HCT116 (cell line): ENCODE measurements at places on chromosomes 3 and 15. TPM values are rescaled to one million over a fixed set of nuclear protein-coding genes. Genes with fewer than 3 reads are reported as not detected.
A peak's percentile ranks its signal among the peaks of the same experiment; 100 is the strongest.

- no peak for DNase-seq
These were observed 318.9 kb downstream of the RORA start for GRCh38 chr15:60910202-60910601.

DNA sequence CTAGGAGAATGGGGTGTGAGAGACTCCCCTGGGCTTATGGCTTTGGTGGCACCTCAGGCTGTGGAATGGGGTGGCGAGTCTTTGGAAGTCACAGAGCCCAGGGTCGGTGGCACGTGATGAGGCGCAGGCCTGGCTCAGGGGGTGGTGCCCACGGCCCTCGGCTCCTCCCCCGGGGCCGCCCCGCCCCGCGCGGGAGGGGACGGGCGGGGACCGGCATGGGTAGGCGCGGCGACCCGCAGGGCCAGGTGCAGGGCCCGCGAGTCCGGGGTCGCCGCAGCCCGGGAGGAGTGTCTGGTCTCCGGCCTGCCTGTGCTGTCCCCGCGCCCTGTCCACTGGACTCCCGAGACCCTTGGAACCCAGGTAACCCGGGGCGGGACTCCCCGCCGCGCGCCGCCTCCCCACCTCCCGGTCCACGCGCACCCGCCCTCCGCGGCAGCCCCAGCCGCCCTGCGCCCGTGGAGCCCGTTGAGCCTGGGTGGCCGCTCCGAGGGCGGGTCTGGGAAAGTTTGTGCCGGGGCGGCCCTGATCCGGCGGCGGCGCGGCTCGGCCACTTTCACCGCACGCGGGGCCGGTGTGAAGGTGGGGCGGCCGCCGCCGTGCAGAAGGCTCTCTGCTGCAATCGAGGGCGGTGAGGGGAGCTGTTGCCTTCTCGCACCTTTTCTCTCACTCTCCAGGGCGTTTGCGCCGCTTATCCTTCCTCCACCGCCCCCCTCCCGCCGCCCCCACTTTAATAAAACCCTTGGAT lies at the start of gene PAQR5:
Gene PAQR5 (plus strand): TSS at position 216 of the 745 bp plus-strand sequence. CDS start 61,169 bp downstream, outside the sequence.
- no peak for DNase-seq

- no peak for DNase-seq
These were observed 1.1 kb downstream of the FBN1 start for GRCh38 chr15:48644467-48644826.

NANOGP8 gene
- not detected for total RNA-seq

DNA sequence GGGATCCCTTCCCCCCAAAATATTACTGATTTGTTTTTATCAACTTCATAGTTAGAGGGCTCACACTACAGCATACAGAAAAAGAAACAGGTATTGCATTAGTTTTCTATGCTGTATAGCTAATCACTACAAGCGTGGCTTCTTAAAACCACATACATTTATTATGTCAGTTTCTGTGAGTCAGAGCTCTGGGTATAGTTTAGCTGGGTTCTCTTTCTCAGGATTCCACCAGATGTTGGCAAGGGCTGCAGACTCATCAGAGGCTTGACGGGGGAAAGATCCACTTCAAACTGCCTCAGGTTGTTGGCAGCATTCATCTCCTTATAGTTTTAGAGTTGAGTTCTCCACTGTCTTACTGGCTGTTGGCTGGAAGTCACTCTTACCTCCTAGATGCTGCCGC lies 328.0 kb downstream of the NLGN1 start:
- DNase-seq, result no peak

GRCh38 chr3:16264174-16264707 lies 502 bp downstream of the DPH3 start:
- no peak for DNase-seq

DNA sequence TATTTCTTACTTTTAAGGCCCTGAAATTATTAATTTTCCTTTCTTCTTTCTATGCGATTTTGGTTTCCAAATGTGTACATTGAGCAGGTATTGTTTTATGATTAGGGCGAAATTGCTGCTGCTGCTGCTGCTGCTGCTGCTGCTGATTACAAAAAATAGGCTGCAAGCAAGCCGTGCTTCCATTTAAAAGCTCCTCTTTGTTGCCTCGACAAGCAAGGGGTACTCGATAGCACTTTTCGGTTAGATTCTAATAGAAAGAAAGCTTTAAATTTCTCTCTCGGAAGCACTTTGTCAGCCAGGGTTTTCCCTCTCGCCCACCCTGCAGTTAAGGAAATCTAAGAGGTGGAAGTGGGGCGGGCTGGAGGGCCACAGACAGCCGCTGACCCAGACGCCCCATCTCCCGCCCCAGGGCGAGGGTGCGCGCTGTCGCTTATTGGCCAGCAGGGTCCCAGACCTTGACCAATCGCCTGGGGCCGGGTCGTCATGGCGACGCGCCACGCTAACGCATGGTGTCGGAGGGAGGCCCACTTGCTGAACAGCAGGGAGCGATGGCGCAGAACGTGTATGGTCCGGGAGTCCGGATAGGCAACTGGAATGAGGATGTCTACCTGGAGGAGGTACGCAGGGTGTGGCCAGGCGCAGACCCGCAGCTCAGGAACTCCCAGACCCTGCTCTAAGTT lies at the start of gene CFAP161:
Gene CFAP161 (plus strand): TSS at position 489 of the 680 bp plus-strand sequence. CDS start 60 bp downstream, at position 549.
- DNase-seq, result peak; percentile 42

- no peak for DNase-seq
These were observed 126.6 kb upstream of the ZBED2 start for GRCh38 chr3:111721747-111722146.

AGBL1 gene
- total RNA-seq, result not detected

GRAMD2A gene
- 8.0 TPM for total RNA-seq

- DNase-seq, result peak; percentile 7
These were observed 10.0 kb upstream of the INO80 start for GRCh38 chr15:41125931-41126642.

- no peak for DNase-seq
These were observed 68.9 kb downstream of the IQSEC1 start for GRCh38 chr3:13004376-13004775.

DUOXA1 gene
- total RNA-seq, result 2.3 TPM

GRCh38 chr3:40695848-40696247 lies 171.1 kb downstream of the ZNF621 start:
- no peak for DNase-seq

DNA sequence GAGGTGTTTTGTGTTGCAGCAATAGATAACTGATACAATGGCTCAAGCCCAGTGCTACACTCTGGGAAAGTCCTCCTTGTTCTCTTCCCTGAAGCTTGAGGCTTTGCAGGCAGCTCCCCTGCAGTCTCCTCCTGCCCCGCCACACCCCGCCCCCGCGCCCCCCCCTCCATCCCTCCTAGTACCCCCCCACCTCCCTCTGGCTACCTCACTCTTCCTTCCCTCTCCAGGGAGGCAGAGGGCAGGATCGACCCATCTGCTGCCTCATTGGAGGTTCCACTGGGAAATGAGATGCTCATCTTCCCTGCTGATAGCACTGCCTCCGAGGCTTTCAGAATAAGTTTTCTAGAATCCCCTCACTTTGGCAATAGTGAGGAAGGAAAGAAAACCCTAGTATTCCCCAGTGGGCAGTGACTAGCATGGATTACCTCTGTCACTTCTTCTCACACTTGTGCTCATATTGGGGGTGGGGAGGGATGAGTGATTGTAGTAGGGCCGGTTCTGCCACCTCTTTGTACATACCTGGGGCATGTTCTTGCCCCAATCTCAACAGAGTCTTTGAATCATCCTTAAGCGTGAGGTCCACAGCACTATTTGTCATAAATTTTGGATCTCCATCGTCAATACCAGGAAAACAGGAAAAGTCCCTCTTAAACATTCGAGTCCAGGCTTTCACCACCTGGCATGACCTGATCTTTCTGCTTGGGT lies 16.3 kb upstream of the RAB7A start:
- DNase-seq, result no peak

RPSA gene
- total RNA-seq, result 2,486 TPM

GRCh38 chr3:189316296-189317019 lies 144.7 kb downstream of the TPRG1 start:
- no peak for DNase-seq

TTC23 gene
- 10.2 TPM for total RNA-seq

DNA sequence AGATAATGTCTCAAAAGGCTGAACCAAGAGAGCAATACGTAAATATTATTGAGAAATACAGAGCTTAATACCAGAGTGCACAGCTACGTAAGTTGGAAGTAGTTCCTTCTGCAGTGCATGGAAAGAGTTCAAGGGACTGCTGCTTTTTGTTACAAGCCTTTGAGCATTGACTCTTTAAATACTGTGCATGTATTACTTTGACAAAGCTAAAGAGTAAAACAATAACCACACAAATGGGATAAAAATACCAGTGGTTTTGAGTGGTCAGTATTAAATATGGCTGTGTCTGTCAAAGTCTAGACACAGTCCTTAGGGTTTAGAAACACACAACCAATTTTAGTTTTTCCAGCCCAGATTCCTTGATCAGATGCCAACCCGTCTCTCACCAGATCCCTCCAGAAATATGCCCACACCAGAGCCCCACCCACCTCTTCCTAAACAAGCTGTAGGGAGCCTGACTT lies 62.1 kb downstream of the SSR3 start:
- DNase-seq, result no peak

DNA sequence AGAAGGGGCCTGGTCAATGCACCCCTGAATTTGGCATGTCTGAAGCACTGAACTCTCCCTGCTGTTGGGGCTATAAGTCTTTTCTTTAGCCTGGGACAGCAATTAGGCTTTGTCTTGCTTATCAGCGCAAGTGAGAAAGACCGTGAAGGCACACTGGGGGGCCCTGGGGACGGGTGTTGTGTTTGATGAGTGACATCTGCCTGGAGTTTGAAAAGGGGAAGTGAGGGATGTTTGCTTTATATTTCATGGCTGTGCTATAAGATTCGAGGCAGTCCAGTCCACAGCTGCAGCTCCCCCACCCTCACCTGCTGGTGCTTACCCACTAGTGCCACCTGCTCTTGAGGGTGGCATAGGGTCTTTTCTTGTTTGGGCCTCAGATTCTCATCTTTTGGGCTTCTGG lies 44.8 kb downstream of the CEMIP start:
- DNase-seq, result no peak

PATL2 gene
- 1.2 TPM for total RNA-seq

GRCh38 chr3:30098653-30099455 lies 507.5 kb upstream of the TGFBR2 start:
- peak; percentile 19 for DNase-seq

- DNase-seq, result peak; percentile 51
These were observed 11.8 kb downstream of the ANAPC13 start for GRCh38 chr3:134473868-134474546.

CCR4 gene
- total RNA-seq, result not detected

- DNase-seq, result no peak
These were observed 380.4 kb upstream of the PROK2 start for GRCh38 chr3:72165317-72165716.

GRCh38 chr3:187017511-187018230 lies 87.3 kb downstream of the ST6GAL1 start:
- no peak for DNase-seq

DNA sequence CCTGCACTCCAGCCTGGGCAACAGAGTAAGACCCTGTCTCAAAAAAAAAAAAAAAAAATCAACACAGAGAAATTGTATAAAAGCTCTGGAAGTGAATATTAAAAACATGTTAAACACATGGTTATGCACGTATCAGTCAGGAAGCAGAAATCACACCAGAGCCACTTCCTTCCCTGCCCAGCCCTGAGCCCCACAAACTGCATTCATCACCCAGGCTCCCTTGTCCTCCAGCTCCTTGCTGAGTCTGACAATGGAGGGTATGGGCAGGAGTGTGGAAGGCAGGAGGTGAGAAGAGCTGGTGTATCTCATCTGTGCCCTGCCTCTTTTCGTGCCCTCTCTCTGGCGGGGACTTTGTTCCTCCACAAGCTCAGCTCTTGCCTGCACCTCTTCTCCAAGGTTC lies 12.1 kb upstream of the LOXL1 start:
- DNase-seq, result no peak

CACNA1D gene
- 1.1 TPM for total RNA-seq

GRCh38 chr3:144358191-144358590 lies 386.6 kb downstream of the DIPK2A start:
- DNase-seq, result no peak

DNA sequence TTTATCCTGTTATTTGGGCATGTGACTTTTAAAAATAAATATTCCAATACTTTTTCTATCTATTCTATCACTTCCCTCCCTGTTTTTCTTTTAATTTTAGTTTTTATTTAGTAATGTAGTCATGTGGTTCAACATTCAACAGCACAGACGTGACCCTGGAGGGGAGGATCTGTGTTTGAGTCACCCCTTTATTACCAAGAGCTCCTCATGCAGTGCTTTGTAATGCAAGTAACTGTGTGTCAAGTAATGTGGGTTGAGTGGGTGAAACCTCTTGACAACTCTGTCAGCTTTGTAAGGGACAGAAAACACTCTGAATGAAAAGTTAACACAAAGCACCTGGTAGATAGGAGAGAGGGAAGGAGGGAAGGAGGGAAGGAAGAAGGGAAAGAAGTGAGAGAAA lies 89.7 kb upstream of the FGF12 start:
- no peak for DNase-seq

PRSS50 gene
- total RNA-seq, result not detected

DNA sequence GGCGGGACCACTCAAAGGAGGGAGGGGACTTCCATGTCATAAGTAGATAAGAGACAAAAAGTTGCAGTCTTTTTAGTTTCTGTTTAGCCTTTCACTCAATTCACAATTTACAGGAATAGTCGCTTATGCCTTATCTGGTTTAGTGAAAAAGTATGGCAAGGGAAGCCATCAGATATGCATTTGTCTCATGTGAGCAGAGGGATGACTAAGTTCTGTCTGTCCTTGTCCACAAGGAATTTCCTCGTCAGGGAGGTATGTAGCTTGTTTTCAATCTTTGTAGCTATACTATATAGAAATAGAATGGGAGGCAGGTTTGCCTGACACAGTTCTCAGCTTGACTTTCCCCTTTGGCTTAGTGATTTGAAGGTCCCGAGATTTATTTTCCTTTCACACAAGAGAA lies 882.8 kb downstream of the NAALADL2 start:
- DNase-seq, result no peak

DNA sequence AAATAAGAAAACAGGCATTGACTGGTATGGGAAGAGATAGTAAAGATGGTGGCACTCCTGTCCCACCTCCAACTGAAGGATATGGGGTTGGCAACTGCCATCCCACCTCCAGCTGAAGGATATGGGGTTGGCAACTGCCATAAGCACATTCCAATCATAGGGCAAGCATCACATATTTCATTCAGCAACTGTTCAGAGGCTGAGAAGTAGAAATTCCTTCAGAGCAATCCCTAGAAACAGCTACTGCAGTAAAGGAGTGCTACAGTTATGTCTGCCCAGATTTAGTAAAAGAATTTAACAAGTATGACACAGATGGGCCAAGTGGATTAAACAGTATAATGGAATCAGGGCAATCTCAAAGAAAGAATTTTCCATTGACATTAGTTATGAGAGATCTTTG lies 156.8 kb downstream of the IMPG2 start:
- DNase-seq, result no peak

DNA sequence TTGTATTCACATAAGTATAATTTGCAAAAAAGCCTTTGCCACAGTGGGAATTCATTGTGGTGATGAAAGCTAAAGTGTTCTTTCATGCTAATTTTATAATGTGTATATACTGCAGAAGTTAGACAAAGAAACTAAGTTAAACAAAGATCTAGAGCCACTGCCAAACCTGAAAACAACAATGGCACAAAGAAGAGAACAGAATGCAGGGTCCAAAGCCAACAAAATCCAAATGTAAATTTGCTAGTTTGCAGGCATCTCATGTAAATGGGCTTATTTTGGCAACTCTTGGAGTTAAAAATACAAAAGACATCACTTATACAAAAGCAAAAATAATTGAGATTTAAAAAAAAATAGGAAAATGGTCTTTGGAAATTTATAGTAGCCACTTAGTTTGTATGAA lies 123.0 kb downstream of the TCF12 start:
- no peak for DNase-seq
